ENCODE measurements at places on chromosomes 4 and X.

DNA sequence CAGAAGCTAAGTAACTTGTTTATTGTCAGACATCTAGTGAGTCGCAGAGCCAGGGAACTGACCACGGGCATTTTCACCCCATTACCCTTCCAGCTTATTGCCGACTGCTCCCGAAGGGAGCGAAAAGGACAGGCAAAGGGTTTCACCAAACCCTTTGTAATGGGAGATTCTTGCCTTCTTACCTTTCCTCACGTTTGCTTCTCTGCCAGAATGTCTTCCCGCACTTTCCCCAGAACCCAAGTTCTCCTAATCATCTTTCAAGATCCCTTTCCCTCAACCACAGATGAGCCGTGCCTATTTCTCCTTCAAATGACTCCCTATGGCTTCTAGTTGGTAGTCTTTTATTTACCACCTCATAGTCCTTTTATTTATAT is 520 bp upstream of the SRP72 start:
- no peak for DNase-seq

GRCh38 chr4:125316401-125316790 is 1.6 kb downstream of the FAT4 start:
- no peak for DNase-seq

DNA sequence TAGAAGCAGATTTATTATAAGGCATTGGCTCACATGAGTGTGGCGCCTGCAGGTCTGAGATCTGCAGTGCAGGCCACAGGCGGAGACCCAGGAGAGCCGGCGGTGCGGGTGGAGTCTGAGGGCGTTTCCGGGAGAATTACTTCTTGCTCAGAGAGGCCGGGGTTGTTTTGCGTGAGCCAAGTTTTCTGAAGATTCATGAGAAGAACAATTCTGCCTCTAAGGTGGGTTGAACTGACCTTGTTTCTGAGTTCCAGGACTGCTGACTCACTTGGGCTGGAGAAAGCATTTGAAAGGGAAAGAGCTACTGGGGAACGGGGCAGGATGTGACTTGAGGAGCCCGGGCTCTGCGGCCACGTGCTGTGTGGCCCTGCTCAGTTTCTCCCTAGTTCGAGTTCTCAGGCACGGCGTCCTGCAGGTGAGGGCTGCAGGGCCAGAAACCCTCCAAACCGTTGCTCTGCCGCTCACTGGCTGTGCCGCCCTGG is 36.7 kb upstream of the SORCS2 start:
- peak; percentile 56 for DNase-seq

GRCh38 chrX:67720344-67720743 is 176.5 kb downstream of the AR start:
- peak; percentile 36 for DNase-seq

DNA sequence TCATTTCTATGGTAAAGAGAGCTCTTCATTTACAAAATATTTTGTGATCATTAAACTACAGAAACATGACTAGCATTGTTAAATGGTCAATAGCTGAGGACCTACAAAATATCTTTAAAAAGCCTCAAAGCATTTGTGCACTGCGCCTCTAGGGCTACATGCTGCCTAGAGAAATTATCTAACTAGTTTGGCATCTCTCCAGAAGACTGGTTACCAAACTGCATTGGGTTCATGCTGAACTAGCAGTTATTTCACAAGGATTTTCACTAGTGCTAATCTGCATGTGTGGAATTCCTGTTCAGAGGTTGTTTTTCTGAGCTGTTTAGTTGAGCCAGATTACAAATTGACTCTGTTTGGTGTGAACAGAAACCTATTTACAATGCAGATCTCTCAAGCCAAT is 58.5 kb upstream of the PITX2 start:
- peak; percentile 31 for DNase-seq

DNA sequence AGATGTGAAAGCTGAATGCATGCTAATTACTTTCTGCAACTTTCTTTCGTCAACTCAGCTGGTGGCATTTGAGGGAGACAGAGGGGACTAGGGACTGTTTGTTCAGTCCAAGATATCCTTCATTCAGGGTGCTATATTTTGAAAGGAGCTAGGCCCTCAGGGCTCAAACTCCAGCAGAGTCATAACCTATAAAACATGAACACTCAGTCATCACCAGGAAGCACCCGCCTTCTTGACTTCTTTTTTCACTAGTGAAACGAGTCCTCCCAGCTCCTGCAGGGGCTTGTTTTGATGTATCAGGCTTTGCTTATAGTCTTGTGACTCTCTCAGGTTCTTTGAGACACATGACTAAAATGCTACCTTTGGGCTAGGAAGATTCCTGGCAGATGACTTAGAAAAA is 230.6 kb downstream of the PCDH7 start:
- no peak for DNase-seq

GRCh38 chr4:184810720-184811119 is 15.0 kb downstream of the ACSL1 start:
- DNase-seq, result peak; percentile 26

DNA sequence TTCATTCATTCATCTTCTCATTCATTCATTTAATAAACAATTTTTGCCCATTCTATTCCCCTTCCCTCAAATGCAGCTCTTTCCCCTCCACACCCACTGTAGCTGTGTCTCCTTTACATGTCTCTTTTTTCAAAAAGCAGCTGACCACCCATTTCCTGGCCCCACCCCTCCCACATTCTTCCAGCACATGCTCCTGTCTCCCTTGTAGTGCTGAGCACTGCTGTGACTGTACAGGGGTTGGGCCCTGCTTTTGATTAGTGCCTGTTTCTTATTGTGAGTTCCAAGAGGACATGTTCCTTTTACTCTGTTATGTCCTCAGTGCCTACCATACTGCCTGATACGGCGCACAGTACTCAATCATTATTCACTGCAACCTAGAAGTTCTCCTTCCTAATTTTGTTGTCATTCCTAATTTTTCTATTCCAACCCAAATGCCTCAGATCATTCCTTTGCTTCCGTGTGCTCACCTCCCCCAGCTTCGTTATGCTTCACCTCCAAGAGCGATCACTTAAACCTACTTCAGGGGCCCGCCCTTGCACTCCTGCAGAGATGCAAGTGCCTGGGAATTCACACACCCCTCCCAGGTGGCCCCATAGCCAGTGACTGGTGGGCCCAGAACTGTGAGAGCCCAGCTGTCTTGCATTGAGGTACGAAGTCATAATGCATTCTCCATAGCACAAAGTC is 152.2 kb downstream of the STK32B start:
- no peak for DNase-seq

DNA sequence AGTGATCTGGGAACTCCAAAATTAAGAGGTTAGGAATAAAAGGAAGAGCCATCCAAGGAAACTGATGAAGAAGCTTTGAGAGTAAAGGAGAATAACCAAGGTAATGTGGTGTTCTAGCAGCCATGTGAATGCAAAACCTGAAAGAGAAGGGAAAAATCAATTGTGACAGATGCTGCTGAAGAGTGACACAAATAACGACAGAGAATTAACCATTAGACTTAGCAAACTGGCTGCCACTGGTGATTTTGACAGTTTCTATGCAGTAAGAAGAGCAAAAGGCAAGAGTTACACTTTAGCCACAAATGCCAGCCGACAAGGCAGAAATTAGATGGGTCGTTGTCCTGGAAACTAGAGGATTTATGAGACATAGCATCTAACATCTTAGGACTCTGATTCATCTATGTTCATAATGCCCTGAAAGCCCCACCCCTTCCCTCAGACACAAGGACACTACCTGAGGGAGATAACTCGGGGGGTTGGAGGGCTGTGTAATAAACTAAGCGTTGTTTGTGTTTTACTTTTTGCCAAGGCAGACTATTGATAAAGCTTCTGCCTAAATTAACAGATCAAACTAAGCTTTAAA is 13.0 kb upstream of the TMEM144 start:
- no peak for DNase-seq

GRCh38 chr4:17068392-17068791 is 169.9 kb upstream of the LDB2 start:
- DNase-seq, result peak; percentile 79

DNA sequence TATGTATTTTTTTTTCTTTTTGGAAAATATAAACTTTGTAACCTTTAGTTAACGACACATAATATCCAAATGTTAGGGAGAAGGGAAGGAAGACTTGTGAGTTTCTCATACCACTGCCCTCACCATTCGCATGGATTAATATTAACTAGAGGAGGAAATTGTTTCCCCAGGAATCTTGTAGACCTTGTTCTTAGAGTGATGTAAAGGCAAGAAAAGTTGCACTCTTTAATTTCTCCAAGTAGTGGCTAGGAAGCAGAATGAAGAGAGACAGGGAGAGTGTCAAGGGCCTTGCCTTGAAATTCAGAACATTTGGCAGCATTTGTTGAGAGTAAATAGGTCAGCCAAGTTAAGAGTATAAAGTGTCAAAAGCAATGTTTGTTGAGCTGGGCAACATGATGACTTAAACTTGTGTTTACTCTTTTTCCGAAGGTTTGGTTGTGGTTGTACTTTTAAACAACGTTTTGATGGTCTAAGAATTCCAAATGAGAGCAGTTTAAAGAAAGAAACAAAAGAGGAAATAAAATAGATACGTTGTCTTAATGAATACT is 105.7 kb downstream of the TENM3 start:
- DNase-seq, result no peak

- DNase-seq, result no peak
Observed at GRCh38 chrX:13142891-13143290, 98.5 kb upstream of the FAM9C start.

DNA sequence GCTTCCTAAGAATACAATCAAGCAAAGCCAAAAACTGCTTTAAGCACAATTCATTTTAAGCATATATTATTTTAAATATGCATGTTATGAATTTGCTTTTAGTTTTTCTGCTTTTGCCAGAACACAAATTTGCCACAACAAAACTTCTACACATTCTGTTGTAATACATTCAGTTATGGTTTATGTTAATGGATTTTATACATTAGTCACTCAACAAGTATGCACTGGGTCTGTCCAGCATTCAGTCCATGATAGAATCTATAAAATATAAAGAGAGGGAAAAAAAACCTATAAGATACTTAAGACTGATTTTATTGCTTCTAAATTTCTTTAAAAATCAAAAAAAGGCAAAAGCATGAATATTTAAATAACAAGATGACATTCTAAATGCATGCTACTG is 22.2 kb downstream of the IQCM start:
- peak; percentile 27 for DNase-seq

DNA sequence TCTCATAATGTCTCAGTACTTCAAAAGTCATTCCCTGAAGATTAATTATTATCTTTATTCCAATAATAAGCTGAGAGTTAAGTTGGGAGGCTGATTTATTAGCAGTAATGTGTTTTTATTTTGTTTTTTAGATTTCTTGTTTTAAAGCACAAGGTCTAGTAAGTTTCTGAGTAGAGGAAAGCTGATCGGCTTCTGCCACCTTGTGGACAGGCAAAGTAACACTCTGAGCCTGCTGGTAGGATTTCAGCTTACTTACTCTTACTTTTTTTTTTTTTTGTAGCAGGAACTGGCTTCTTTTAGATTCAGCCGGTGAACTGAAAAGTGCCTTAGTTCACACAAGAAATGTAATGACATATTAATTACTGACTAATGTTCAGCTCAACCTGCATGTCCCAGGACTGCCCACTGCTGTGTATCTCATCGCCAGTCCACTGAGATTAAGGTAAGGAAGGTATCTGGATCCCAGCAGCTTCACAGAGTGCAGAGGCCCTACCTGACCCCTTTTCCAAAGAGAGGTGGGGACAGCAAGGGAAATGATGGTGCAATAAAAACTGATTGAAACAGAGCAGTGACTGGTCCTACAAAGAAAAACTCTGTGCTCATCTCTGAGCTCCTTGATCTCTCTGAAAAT is 126.5 kb downstream of the ADGRA3 start:
- DNase-seq, result peak; percentile 86

DNA sequence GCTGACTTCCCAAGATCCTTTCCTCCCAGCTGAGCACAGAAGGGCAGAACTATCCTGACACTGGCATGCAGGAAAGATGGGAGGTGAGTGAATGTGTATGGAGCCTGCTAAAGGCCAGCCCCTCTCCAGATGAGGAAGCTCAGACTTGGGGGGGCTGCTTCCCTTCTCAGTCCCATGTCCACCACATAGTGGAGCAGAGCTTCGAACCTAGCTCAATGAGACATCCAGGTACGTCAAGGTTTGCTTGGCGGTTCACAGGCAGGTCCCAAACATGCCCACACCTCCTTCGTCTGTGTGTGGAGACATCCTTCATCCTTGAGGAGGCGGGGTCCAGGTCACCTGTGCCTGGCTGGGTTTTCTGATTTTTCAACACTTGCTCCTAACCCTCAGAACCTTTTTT is 31.3 kb downstream of the ACSL1 start:
- DNase-seq, result no peak

DNA sequence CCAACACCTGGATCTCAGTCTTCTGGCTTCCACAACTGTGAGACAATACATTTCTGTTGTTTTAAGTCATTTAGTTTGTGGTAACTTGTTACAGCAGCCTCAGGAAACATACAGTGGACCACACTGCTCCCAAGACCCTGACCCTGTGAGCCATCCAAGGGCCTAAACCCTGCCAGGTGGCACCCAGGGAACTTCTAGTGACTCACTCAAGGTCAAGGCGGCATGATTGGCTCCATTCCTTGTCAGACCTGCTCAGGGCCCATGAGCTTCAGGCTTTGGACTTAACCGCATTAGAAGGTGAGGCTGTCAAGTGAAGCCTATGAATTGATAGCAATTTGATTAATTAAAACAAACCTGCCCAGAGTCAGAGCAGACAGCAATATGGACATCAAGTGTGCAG is 165.7 kb upstream of the MAMLD1 start:
- DNase-seq, result no peak

GRCh38 chr4:176363072-176363471 is 43.3 kb downstream of the SPCS3 start:
- no peak for DNase-seq

- DNase-seq, result no peak
Observed at GRCh38 chr4:23897564-23898109, 7.8 kb upstream of the PPARGC1A start.

- no peak for DNase-seq
Observed at GRCh38 chr4:108988464-108989195, 225.8 kb upstream of the ETNPPL start.

- peak; percentile 42 for DNase-seq
Observed at GRCh38 chr4:139619644-139620043, 46.0 kb upstream of the MGST2 start.

GRCh38 chrX:69262036-69262936 is 97.0 kb upstream of the PJA1 start:
- DNase-seq, result peak; percentile 47

GRCh38 chr4:153242839-153243324 is 38.6 kb downstream of the TRIM2 start:
- no peak for DNase-seq

DNA sequence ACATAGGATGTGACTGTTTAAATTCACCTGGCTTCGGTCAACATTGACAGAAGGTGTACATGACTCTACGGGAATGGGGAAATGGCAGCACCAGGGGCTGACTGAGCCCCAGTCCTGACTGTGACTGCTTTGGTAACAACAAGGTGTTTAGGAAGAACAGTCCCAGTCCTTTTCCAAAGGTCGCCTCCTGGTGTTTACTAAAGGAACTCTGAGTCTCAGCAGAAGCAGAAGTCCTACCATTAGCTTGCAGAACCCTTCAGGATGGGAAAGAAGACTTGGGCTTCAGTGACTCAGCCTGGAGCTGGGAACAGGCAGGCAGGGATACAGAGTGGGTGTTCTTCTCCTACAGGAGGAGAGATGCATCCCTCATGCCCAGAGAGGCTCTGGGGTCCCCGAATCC is 103.3 kb downstream of the MGST2 start:
- DNase-seq, result peak; percentile 24
